Astrocyte (in vitro differentiated cells and primary cell): ENCODE measurements at places on chromosomes 7 and 10.
A peak's percentile ranks its signal among the peaks of the same experiment; 100 is the strongest.

DNA sequence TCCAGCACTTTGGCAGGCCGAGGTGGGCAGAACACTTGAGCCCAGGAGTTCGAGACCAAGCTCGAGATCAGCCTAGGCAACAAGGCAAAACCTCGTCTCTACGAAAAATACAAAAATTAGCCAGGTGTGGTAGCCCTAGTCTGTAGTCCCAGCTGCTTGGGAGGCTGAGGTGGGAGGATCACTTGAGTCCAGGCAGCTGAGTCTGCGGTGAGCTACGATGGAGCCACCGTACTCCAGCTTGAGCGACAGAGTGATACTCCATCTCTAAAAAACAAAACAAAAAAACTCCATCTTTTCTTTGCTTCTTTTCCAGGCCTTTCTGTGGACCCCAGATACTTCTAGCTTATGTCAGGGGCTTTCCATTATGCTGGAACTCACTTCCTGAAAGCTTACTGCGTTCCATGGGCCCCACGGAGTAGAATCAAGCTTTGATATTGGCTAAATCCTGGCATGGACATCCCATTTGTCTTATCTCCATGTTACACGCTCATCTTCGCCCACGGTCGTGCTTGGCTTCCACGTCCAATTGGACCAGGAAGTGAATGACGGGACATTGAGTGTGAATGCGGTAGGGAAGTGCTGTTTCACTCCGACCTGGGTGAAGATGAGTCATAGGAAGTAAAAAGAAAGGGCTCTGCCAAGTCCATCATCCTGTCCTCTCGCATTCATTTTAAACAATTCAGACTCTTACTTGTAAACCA is 45.7 kb downstream of the FAM171A1 start:
- H3K27me3 ChIP-seq, result no peaks in the 10 kb centered on the region
- H3K27ac ChIP-seq, result no peak overlapping the region
- peak; percentile 89 for DNase-seq

- no peaks in the 10 kb centered on the region for H3K4me1 ChIP-seq
- DNase-seq, result peak; percentile 14
- peaks cover 15% of the 10 kb centered on the region for H3K27me3 ChIP-seq
- H3K4me3 ChIP-seq, result peak overlapping the region; percentile 60
- H3K36me3 ChIP-seq, result no peaks in the 10 kb centered on the region
- H3K27ac ChIP-seq, result no peak overlapping the region
Measured at GRCh38 chr10:97196223-97197029, 10.7 kb upstream of the SLIT1 start.

DNA sequence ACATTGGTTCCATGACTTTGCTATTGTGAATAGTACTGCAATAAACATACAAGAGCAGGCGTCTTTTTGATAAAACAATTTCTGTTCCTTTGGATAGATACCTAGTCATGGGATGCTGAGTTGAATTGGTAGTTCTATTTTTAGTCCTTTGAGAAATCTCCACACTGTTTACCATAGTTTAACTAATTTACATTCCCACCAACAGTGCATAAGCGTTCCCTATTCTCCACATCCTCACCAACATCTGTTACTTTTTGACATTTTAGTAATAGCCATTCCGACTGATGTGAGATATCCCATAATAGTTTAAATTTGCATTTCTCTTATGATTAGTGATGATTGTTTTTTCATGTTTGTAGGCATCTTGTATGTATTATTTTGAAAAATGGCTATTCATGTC is 707.0 kb downstream of the SORCS1 start:
- no peaks in the 10 kb centered on the region for H3K27me3 ChIP-seq
- no peaks in the 10 kb centered on the region for H3K4me1 ChIP-seq
- no peak overlapping the region for H3K4me3 ChIP-seq
- no peaks in the 10 kb centered on the region for H3K36me3 ChIP-seq
- DNase-seq, result no peak
- no peak overlapping the region for H3K27ac ChIP-seq

DNA sequence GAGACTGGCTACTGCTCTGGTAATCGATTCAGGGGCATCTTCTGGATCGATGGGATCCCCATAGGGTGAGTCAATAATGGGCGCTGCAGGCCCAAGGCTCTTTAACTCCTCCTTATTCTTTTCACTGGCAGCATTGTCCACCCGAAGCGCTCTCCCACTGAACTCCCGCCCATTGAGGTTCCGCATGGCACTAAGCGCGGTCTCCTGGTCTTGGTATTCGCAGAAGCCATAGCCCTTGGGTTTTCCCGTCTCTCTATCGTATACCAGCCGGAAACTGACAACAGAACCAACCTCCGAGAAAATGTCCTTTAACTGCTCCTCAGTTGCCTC is 285 bp downstream of the CSTF2T start:
- H3K4me3 ChIP-seq, result peak overlapping the region; percentile 97
- peaks cover 19% of the 10 kb centered on the region for H3K4me1 ChIP-seq
- H3K36me3 ChIP-seq, result no peaks in the 10 kb centered on the region
- H3K27me3 ChIP-seq, result no peaks in the 10 kb centered on the region

GRCh38 chr10:94483970-94484369 is 61.6 kb upstream of the HELLS start:
- no peaks in the 10 kb centered on the region for H3K27me3 ChIP-seq
- no peak for DNase-seq
- no peak overlapping the region for H3K27ac ChIP-seq
- no peak overlapping the region for H3K4me3 ChIP-seq
- no peaks in the 10 kb centered on the region for H3K4me1 ChIP-seq

DNA sequence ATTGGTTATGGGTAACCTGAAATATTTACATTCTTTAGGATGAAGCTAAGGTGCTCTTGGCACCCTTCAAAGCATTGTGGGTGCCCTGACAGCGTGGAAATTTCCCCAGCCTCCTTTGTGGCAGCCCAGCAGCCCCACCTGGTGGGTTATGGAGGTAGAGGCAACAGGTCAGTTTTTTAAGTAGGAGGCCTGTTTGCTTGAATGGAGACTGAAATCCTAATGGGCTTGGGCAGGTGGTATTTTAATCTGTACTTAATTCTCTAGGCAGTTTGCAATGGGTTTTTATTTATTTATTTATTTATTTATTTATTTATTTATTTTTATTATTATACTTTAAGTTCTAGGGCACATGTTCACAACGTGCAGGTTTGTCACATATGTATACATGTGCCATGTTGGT is 139.4 kb downstream of the EPC1 start:
- no peaks in the 10 kb centered on the region for H3K36me3 ChIP-seq
- H3K4me3 ChIP-seq, result no peak overlapping the region
- no peak overlapping the region for H3K27ac ChIP-seq

DNA sequence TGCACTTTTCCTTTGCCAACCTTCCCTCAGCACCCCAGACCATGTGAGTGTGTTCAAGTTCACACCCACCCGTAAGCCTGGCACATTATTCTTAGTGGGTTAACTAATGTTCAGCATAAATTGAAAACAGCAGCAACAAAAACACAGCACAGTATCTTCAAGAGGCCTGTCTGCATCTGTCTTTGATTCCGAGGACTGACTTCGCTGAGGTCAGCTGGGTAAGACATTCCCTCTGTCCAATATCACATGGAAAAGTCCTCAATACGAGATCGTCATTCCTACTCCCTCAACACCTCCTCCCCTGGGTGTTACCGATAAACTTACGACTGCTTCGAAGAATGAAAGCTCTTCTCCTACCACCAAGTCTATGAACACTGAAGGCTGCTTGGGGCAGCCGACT is 218.8 kb downstream of the SFMBT2 start:
- H3K4me1 ChIP-seq, result no peaks in the 10 kb centered on the region
- no peaks in the 10 kb centered on the region for H3K27me3 ChIP-seq
- no peak overlapping the region for H3K27ac ChIP-seq
- DNase-seq, result no peak

DNA sequence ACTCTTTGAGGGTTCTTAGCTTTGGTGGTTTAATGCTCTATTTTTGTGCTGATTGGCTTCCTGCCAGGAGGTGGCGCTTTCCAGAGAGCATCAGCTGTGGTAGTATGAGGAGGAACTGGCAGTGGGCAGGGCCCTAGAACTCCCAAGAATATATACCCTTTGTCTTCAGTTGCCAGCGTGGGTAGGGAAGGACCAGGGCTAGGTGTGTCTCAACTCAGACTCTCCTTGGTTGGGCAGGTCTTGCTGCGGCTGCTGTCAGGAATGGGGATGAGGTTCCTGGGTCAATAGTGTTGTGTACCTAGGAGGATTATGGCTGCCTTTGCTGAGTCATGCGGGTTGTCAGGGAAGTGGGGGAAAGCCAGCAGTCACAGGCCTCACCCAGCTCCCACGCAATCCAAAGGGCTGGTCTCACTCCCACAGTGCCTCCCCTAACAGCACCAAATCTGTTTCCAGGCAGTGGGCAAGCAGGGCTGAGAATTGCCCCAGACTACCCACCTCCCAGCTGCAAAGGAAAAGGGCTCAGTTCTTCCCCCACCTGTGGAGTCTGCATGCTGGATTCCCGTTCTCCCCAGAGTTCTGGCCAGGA is 191.5 kb downstream of the PHTF2 start:
- H3K27me3 ChIP-seq, result peaks cover 2% of the 10 kb centered on the region
- DNase-seq, result no peak
- H3K36me3 ChIP-seq, result no peaks in the 10 kb centered on the region
- H3K4me1 ChIP-seq, result no peaks in the 10 kb centered on the region
- H3K27ac ChIP-seq, result no peak overlapping the region

DNA sequence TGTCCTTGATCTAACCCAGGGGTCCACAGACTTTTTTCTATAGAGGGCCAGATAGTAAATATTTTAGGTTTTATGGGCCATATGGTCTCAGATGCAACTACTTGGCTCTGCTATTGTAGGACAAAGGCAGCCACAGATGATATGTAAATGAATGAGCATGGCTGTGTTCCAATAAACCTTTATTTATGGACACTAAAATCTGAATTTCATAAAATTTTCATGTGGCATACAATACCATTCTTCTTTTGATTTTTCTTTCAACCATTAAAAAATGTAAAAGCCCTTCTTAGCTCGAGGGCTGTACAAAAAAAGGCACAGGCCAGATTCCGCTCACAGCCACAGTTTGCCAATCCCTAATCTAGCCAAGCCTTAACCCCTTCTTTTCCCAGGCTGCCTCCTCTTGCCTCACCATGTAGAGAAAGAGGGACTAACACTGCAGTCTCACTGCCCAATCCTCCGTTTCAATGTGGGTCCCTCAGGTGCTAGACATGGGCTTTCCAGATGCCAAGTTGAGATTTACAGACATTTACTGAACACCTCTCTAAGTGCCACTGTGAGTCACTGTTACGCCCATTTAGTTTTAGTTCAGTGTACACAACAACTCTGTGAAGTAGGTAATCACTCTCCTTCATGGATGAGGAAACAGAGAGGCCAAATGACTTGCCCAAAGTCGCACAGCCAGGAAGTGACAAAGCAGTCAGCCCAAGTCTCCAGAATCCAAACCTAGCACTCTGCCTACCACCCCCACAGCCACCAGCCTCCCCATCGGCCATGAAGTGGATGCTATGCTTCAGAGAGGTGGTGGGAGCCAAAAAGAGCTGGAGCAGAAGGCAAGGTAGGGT is 132.6 kb upstream of the PDLIM1 start:
- DNase-seq, result no peak
- peaks cover 8% of the 10 kb centered on the region for H3K27me3 ChIP-seq
- H3K36me3 ChIP-seq, result no peaks in the 10 kb centered on the region
- no peak overlapping the region for H3K27ac ChIP-seq

DNA sequence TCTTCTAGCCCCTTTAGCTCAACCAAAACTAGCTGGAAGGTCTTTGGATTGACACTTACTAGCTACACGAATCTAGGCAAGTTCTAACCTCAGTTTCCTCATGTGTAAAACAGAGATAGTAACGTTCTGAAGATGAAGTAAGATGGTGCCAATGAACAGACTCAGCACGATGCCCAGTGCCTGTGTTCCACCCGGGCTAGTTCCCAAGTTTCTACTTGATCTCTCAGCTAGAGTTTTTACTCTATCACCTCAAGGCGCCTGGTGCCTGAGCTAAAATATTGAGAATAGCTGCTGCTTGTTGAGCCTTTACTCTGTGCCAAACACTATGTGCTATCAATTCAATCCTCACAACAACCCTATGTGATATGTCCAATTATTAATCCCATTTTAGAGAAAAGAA is 1.4 kb upstream of the PPP1R3C start:
- H3K36me3 ChIP-seq, result peaks cover 7% of the 10 kb centered on the region
- no peak overlapping the region for H3K4me3 ChIP-seq
- DNase-seq, result no peak
- H3K4me1 ChIP-seq, result peaks cover 14% of the 10 kb centered on the region

- no peaks in the 10 kb centered on the region for H3K27me3 ChIP-seq
- H3K27ac ChIP-seq, result no peak overlapping the region
- DNase-seq, result no peak
- H3K36me3 ChIP-seq, result peaks cover 32% of the 10 kb centered on the region
Measured at GRCh38 chr7:157255201-157255606, 81.6 kb upstream of the DNAJB6 start.

- no peaks in the 10 kb centered on the region for H3K27me3 ChIP-seq
- no peaks in the 10 kb centered on the region for H3K36me3 ChIP-seq
- H3K4me3 ChIP-seq, result no peak overlapping the region
- H3K4me1 ChIP-seq, result peaks cover under 1% of the 10 kb centered on the region
Measured at GRCh38 chr7:77403957-77404356, 12.2 kb downstream of the GSAP start.

- H3K27ac ChIP-seq, result no peak overlapping the region
- H3K4me1 ChIP-seq, result no peaks in the 10 kb centered on the region
- H3K27me3 ChIP-seq, result no peaks in the 10 kb centered on the region
- DNase-seq, result no peak
- H3K36me3 ChIP-seq, result no peaks in the 10 kb centered on the region
- no peak overlapping the region for H3K4me3 ChIP-seq
Measured at GRCh38 chr10:103733045-103733419, 122.3 kb downstream of the SH3PXD2A start.

GRCh38 chr10:2949221-2949947 is 118.0 kb upstream of the PFKP start:
- no peak for DNase-seq
- no peak overlapping the region for H3K27ac ChIP-seq
- H3K36me3 ChIP-seq, result no peaks in the 10 kb centered on the region
- no peak overlapping the region for H3K4me3 ChIP-seq
- H3K4me1 ChIP-seq, result peaks cover 7% of the 10 kb centered on the region

GRCh38 chr10:48587101-48587500 is 17.8 kb downstream of the ARHGAP22 start:
- peaks cover 18% of the 10 kb centered on the region for H3K36me3 ChIP-seq
- peaks cover 30% of the 10 kb centered on the region for H3K4me1 ChIP-seq
- H3K27ac ChIP-seq, result no peak overlapping the region
- no peak for DNase-seq
- H3K27me3 ChIP-seq, result no peaks in the 10 kb centered on the region

DNA sequence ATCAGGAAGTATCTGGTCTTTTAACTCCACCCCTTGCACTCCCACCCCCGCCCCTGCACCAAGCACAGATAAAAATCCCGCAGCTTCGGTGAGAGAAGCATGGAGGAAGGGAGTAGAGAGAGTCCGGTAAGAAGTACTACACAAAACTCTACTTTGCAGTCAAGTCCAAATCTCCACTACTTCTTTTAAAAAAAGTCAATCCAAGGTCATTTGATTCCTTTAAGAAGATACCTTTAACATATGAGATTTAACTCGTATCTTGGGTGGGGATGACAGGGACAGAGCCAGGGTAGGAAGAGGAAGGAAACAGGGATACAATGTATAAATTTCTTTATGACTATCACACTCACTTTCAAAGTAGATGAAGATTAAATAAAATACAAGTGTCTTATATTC is 132.1 kb downstream of the NRBF2 start:
- peak overlapping the region; percentile 94 for H3K27ac ChIP-seq
- no peaks in the 10 kb centered on the region for H3K27me3 ChIP-seq
- H3K4me1 ChIP-seq, result no peaks in the 10 kb centered on the region
- DNase-seq, result peak; percentile 42
- H3K36me3 ChIP-seq, result peaks cover 6% of the 10 kb centered on the region
- peak overlapping the region; percentile 82 for H3K4me3 ChIP-seq
